GM12892 (cell line): ENCODE measurements at places on chromosomes 3 and 15.

GRCh38 chr15:77607111-77607893, 25.4 kb downstream of the LINGO1 start:
- DNase-seq: no peak

GRCh38 chr15:61906961-61907752, 153.1 kb downstream of the VPS13C start:
- no peak for DNase-seq

- no peak for DNase-seq
These were observed 156.5 kb upstream of the SLC2A2 start for GRCh38 chr3:171183042-171183441.

DNA sequence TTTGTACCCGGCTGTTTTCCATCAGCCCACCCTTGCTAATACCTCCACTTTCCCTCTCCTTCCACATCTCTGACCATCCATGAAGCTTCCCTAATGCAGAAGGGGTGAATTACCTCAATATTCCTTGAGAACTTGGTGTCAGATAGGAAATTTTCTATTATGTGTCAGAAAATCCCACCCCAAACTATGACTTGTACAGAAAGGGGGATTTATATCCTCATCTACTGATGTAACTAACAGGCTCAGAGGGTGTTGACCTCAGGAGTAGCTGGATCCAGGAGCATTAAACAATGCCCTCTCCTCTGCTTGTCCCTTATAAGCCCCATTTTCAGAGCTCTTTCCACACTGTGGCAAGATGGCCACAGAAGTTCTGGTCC, 242.8 kb upstream of the TLE3 start:
- no peak for DNase-seq

DNA sequence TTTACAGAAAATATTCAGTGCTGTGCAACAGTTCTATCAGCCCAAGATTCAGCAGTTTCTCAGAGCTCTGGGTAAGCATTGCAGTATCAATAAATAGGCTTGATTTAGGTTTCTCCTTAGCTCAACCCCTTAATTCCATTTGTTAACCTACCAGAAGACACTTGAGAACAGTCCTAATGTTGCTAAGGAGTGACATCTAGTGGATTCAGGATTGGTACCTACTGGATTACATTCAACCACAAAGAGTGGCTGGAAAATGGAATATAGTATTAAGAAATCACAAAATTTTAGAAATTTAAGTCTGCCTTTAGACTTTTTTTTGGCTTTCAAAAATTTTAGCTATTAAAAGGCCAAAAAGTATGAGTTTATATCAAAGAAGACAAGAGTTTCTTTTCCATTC, 34.7 kb downstream of the POLG start:
- no peak for DNase-seq

DNA sequence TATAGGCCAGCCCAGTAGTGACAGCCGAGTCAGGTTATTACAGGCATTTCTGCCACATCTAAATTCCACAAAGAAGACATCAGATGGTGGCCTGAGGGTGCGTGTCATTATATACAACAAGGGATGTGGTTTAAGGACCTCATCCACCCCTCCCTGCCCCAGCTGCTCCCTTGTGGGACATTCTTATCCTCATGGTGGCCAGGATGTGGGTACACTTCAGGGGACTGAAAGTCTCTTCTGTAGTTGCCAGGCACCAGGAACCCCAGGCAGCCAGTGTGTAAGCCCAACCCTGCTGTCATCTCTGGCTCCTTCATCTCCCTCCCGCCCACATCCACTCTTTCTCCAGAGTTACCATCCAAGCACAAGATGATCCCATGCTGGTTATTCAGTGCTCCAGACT, 224.9 kb upstream of the TOPAZ1 start:
- DNase-seq: no peak

- no peak for DNase-seq
These were observed 26.7 kb upstream of the OR5K4 start for GRCh38 chr3:98326945-98327344.

- DNase-seq: no peak
These were observed 44.5 kb downstream of the OSBPL10 start for GRCh38 chr3:31936420-31937060.

- no peak for DNase-seq
These were observed at the start of gene IL17RE for GRCh38 chr3:9902372-9903237. TSS of gene IL17RE (plus strand) at chr3:9902848. CDS start at chr3:9902933, 85 bp downstream.

DNA sequence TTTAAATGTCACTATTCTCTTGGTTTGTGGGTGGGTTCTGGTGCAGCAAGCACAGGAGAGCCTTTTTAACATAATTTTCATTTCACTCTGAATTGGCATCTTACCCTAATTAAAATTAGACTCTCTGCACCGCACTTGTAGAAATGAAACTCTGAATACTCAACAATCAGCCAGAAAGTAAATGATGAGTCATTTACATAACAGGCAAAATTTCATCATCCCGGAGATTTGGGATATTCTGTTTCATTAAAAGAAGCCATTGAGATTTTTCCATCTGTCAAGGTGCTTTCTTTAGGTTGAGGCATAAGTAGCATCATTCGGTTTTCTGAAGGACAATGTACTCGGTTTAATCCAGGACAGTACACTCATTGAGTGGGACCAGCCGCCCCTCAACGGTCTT, 111.0 kb downstream of the RFTN1 start:
- no peak for DNase-seq
